ENCODE measurements at places on chromosomes 6 and 20.
A peak's percentile ranks its signal among the peaks of the same experiment; 100 is the strongest.

- no peak for DNase-seq
Observed at GRCh38 chr6:123925350-123925749, 121.7 kb downstream of the NKAIN2 start.

- no peak for DNase-seq
Observed at GRCh38 chr20:63235399-63235983, at the start of gene BIRC7. Gene BIRC7, plus strand, starts transcription at chr20:63235905. Its CDS starts 192 bp downstream, at chr20:63236097.

GRCh38 chr6:56851074-56851473, 103.8 kb upstream of the BEND6 start:
- DNase-seq: no peak

DNA sequence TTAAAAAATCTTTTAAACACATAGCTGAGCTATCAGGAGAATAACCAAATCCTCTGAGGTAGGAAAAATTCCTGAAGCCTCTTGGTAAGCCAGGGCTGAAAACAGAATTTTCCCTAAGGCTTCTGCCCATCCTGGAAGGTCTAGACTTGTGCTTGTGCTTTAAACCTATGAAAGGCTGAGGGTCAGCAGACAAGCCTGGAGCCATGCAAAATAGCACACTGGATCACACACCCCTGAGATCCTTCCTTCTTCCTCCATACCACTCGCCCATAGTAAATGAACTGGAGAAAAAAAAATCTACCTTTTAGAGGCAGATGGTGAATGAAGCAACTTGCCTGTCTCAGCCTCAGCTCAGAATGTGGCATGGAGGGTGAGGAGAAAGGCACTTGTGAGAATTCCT, 144.4 kb downstream of the UBE3D start:
- DNase-seq: no peak

GRCh38 chr20:33947709-33948295, 45.9 kb upstream of the RALY start:
- DNase-seq: no peak

- DNase-seq: no peak
Observed at GRCh38 chr20:11329271-11329670, 588.4 kb upstream of the BTBD3 start.

GRCh38 chr6:81172056-81172740, 580.3 kb downstream of the TENT5A start:
- DNase-seq: no peak

DNA sequence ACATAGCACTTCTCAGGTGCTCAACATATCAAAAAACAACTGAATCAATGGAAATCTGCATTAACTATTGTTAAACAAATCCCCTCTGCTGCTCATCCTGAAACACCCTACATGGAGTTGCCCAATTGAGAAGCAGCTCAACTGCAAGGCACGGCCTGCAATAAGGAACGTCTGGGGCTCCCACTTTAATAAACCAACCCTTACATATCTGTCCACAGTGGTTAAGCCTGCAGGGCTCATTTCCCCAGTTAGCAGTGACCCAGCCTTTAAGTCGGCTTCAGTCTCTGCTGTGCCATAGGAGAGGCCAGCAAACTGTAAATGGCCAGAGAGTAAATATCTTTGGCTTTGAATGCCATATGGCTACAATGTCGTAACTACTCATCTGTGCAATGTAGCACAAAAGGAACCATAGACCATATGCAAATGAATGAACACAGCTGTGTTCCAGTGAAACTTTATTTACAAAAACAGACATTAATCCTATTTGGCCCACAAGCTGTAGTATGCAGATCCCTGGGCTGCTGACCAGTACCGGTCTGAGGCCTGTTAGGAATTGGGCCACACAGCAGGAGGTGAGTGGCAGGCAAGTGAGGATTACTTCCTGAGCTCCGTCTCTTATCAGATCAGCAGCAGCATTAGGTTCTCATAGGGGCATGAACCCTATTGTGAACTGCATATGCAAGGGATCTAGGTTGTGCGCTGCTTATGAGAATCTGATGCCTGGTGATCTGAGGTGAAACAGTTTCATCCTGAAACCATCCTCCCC, 522.7 kb upstream of the CDH4 start:
- no peak for DNase-seq

- no peak for DNase-seq
Observed at GRCh38 chr6:156113631-156114030, 658.0 kb upstream of the NOX3 start.

DNA sequence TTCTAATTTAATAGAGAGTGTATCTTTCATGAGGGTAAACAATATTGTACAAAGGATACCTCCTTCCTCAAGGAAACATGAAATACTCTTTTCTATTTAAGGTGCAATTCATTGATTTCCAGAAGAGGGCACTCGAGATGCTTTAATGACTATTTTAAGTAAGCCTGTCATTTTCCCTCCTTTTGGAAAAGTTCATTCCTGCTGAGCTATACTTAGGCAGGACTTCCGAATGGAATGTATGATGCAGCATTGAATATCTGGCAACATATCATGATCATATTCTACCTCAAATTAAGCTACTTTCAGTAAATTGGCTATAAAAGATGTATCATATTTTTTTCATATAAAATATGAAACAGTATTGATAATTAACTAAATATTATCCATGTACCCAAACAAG, 5.0 kb downstream of the DST start:
- DNase-seq: peak; percentile 1

GRCh38 chr6:84526631-84527030, 237.8 kb downstream of the TBX18 start:
- no peak for DNase-seq

- no peak for DNase-seq
Observed at GRCh38 chr6:21615504-21615903, 22.0 kb downstream of the SOX4 start.

DNA sequence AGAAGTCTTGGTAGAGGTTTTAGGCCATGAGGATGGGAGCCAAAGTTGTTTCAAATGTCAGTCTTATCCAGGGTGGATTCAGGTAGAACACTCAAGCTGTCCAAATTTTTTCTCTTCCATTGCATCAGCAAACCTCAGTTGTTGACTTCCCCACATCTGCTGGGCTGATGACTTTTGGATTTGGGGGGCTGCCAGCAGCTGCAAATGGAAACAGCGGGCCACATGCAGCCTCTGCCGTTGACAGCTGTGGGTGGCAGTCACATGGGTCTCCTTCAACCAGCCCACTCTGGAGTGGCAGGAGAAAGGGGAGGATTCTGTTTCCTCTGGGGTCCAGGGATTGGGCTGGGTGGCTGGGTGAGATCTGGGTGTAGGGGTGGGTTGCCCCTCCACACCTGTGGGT, 5.8 kb upstream of the MLN start:
- DNase-seq: no peak

DNA sequence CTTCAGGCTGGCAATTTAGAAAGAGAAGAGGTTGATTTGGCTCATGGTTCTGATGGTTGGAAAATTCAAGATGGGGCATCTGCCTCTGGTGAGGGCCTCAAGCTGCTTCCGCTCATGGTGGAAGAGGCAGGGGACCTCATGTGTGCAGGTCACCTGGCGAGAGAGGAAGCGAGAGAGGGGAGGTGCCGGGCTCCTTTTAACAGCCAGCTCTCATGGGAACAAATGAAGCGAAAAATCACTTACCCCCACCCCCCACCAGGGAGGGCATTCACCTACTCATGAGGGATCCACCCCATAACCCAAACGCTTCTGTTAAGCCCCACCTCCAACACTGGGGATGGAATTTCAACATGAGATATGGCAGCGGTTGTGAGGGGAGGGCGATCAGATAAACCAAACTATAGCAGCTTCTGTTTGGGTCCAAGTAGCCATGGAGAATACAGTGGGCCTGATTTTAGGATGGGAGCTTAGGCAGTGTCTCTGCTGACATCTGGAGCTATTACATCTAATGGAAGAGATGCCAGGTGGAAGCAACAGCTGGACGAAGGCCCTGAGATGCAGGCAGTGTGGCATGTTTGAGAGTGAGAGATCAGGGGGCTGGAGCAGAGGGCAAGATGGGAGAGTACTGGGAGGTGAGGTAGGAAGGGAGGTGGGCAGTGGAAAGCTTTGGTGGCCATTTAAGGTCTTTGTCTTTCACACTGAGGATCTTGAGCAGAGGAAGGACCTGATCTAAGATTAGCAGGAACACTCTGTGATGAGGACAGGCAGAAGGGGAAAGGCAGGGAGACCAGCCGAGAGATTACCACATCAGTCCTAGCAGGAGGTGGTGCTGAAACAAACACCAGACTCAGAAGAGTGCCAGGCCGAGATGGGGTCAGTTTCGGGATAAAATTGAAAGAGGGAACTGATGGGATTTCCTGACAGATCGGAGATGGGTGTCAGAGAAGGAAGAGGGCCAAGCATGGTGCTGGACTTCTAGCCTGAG, 161.8 kb downstream of the NFATC2 start:
- no peak for DNase-seq

DNA sequence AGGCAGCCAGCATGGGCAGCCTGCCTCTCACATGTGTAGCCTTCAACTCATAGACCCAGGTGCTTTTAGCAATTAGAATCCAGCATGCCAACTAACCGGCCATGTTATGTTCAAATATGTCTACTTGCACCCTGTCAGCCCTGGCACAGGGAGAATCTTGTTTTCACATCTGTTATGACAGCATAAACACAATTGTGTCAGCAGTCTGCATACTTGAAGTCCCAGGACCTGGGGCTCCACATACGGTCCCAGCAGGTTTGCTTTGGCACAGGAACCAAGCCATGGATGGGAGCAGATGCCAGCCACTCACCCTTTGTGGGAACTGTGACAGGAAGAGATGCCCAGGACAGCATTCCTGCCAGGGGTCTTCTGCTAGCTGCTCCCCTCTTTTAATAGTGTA, 67.2 kb upstream of the SYNDIG1 start:
- DNase-seq: no peak

- DNase-seq: no peak
Observed at GRCh38 chr6:10793695-10794094, 44.6 kb downstream of the MAK start.

DNA sequence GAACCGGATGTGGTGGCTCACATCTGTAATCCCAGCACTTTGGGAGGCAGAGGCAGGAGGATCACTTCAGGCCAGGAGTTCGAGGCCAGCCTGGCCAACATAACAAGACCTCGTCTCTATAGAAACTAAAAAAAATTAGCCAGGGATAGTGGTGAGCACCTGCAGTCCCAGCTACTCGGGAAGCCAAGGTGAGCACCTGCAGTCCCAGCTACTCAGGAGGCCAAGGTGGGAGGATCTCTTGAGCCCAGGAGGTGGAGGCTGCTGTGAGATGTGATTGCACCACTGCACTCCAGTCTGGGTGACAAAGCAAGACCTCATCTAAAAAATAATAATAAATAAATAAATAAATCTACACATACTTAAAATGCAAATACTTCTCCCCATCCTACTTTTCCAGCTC, 55.2 kb upstream of the TTPAL start:
- no peak for DNase-seq

DNA sequence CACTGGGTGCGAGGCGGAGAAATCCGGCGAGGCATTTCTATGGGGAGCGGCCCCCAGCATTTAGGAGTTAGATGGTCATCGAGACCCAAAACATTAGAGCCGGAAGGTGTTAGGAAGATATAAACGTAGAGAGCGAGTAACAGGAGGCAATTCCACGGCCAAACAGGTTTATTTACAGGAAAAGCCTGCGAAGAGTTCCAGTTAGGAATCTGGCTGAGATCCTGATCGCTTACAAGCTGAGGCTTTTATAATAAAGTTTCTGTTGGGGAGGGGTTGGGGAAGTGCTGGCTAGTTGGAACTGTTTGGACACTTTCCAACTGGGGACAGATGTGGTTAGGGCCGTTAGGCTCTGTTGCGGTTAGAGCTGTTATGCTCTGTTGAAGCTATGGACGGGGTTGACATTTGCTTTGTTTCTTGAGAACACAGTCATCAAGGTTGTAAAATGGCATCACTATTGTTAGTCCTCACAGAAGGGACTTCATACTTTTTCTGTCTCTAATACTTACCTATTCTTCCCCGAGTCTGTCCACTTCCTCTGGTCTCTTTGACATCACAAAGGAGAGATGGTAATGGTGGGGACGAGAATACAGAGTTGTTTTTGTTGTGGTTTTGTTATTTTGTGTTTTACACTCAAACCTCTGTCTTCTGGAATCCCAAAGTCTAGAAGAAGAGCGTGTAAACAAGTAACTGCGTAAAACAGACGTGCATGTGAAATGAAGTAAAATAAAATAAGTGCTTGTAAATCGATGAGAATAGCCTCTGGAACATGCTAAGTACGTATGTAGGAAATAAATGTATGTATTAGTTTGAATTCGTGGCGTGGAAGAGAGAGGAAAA, 554 bp upstream of the ZSCAN31 start:
- DNase-seq: no peak

DNA sequence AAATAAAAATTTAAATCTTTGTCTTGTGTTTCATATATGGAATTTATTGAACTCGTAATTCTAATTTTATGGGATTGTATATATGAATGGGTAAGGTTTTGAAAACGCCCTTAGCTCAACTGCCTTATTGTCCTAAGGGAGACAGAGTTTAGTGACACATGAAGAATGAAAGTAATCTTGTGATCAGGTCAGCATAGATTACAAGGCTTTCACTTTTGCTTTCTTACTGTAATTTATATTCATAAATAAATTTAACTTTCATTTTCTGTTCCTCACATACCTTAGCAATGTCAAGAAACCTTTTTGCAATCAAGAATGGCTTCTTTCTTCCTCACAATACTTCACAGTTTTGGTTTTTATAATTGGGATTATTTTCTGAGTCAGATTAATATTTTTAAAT, 14.4 kb downstream of the KPNA5 start:
- DNase-seq: no peak

DNA sequence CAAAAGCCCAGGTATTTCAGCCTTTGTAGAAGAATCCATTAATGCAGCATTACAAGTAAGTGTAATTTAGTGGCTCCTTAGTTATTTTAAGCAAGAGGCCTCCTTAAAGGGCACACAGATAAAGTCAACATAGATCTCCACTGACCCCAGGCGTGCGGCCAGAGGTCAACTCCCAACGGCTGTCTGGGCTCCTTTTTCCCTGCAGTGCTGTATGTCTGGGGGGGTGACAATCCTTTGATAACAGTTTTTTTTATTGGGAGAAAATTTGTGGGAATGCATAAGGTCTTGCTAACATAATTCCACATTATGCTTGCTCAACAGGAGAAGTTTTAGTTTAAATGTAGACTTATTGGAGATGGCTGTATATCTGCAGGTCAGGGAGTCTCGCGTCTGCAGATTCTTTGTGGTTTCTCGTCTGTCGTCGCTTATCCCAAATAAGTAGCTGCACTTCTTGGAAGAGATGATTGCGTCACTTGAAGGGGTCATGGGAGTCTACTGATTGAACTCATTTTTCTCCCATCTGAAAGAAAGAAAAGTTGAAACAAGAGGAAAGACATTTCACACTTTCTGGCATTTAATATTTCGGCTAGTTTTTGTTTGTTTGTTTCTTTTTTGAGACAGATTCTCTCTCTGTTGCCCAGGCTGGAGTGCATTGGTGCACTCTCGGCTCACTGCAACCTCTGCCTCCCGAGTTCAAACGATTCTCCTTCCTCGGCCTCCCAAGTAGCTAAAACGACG, 151.7 kb upstream of the AKAP12 start:
- DNase-seq: no peak

GRCh38 chr6:99402448-99402847, 8.5 kb upstream of the COQ3 start:
- no peak for DNase-seq

GRCh38 chr6:148572676-148573335, 174.0 kb upstream of the UST start:
- DNase-seq: no peak

All from NCI-H1092 (cell line).